Glutamatergic neuron (in vitro differentiated cells): ENCODE measurements at places on chromosomes 1 and 21. TPM values are rescaled to one million over a fixed set of nuclear protein-coding genes. Genes with fewer than 3 reads are reported as not detected.

The NGF gene
- 0.83 TPM for total RNA-seq

- H3K4me1 ChIP-seq, result peaks cover 23% of the 10 kb centered on the region
- no peak overlapping the region for H3K4me3 ChIP-seq
- H3K27me3 ChIP-seq, result no peaks in the 10 kb centered on the region
- no peaks in the 10 kb centered on the region for H3K36me3 ChIP-seq
Observed at GRCh38 chr1:162699366-162699765, 67.1 kb downstream of the DDR2 start.

The SOX13 gene
- 2.2 TPM for total RNA-seq

The RYR2 gene
- 47.0 TPM for total RNA-seq

DNA sequence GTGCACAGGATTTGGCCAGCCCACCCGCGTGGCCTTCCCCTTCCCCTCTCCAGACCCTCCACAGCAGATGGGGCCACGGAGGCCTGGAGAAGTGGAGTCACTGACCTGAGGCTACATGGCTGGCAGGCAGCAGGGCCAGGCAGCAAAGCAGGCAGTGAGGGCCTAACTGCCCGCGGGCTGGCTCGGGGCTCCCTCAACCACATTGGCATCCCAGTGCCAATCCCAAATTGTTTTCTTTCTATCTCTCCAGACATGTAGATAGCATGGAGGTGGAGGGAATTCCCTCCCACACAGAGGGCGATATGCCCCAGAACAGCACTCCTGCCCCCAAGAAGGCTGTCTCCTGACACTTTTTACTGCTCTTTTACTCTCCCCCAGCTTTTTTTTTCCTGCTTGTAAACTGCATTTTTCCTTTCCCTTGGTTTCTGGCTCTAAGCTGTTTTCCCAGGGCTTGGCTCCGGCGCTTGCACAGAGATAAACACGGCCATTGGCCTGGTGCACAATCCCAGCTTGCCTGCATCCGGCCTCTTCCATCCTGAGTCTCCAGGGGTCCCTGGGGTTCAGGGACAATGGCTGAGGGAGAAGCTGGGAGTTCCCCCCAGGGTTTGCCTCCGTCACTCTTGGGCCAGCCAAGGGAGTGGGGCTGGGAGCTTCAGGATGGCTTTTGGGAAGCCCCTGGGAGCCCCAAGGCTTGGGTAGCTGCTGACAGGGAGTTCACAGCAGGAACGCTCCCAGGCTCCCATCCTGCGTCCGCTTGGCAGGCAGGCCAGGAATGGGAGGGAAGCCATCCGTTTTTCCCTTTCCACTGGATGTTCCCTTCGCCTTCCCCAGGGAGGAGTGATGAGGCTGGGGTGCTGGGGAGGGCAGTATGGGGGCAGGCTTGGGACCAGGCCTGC lies 7.0 kb downstream of the EPHX1 start:
- peaks cover 1% of the 10 kb centered on the region for H3K27me3 ChIP-seq
- no peaks in the 10 kb centered on the region for H3K36me3 ChIP-seq
- H3K27ac ChIP-seq, result peak overlapping the region; percentile 83
- H3K4me3 ChIP-seq, result peak overlapping the region; percentile 63
- DNase-seq, result no peak

DNA sequence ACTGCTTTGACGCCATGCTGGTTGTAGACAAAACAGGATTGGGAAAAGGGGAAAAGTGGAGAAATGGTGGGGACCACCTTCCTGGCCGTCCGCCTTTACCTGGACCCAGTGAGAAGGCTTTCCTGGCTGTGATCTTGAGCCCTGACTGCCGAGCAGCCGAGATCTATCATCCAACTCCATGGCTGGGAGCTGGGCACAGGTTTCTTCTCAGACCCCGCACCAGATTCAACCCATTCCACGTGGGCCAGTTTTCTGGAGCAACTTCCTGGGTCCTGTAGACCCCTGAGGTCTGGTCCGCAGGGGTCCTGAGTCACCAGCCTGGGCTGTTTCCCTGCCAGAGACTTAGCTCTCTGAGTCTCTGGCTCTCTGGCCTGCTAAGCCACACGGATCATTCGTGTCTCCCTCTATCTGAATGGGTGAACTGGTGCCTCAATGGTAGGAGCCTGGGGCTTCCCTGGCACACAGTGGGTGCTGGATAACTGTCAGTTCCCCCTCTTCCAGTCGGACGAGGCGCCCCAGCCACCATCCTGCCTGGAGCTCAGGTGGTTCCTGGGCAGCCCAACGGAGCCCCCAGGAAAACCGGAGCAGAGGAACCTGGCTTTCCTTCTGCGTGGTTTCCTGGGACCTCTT lies 4.5 kb upstream of the NPHP4 start:
- no peaks in the 10 kb centered on the region for H3K36me3 ChIP-seq
- H3K27ac ChIP-seq, result no peak overlapping the region
- DNase-seq, result peak; percentile 12
- peaks cover 13% of the 10 kb centered on the region for H3K27me3 ChIP-seq

- H3K36me3 ChIP-seq, result peaks cover 12% of the 10 kb centered on the region
- no peak overlapping the region for H3K27ac ChIP-seq
- H3K27me3 ChIP-seq, result peaks cover 7% of the 10 kb centered on the region
Observed at GRCh38 chr1:17094664-17095063, 24.6 kb downstream of the PADI2 start.
